Stimulated activated CD8-positive, alpha-beta memory T cell treated with anti-CD3 and anti-CD28 coated beads, Interleukin-2, amount 100 ng/mL, for 48 hours (primary cell): ENCODE measurements at places on chromosomes 5 and 9.

DNA sequence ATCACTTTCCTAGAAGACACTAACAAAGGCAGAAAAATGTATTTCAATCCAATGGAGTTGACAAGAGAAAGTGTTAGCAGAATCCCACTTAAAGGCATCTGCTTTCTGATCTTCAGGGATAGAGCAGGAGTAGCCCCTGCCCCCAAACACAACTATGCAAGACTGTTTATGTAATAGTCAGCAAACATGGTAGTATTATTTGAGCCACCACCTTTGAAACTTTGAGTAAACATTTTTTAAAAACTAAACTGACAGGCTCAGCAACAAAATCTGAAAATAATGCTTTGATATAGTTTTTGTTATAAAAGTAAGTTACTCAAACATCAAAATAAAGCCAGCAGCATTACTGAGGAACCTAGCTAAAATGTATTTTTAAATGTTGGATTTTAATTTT is 4.8 kb downstream of the ELL2 start:
- no peak for DNase-seq

- DNase-seq: no peak
Measured at GRCh38 chr5:142979636-142980035, 209.5 kb downstream of the ARHGAP26 start.

- no peak for DNase-seq
Measured at GRCh38 chr5:5198815-5199214, 58.7 kb downstream of the ADAMTS16 start.

- no peak for DNase-seq
Measured at GRCh38 chr5:179805070-179805528, 1.6 kb downstream of the MGAT4B start.

DNA sequence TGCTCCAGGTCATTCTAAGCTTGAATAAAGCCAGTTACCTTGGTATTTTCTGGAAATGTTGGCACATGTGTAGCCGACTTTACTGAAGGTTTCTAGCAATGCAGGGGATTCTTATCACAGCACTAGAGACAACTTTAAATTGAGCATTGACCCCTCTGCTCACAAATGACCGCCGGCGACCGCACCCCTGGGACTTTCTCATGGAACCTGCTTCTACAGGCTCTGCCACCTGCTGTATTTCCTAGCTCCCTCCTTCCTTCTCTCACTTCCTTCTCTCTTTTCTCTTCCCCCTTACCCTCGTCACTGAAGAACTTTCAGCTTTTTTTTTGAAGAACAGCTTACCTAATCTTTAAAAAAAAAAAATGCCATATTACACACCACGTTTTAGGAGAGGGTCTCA is 30.9 kb upstream of the DAB2 start:
- DNase-seq: no peak

- no peak for DNase-seq
Measured at GRCh38 chr5:40030661-40031060, 605.9 kb upstream of the DAB2 start.

- no peak for DNase-seq
Measured at GRCh38 chr5:134772461-134773125, 14.0 kb downstream of the DDX46 start.

- DNase-seq: no peak
Measured at GRCh38 chr9:13568841-13569601, 289.5 kb upstream of the MPDZ start.

- DNase-seq: no peak
Measured at GRCh38 chr9:28163619-28164018, 590.3 kb upstream of the C9orf72 start.

DNA sequence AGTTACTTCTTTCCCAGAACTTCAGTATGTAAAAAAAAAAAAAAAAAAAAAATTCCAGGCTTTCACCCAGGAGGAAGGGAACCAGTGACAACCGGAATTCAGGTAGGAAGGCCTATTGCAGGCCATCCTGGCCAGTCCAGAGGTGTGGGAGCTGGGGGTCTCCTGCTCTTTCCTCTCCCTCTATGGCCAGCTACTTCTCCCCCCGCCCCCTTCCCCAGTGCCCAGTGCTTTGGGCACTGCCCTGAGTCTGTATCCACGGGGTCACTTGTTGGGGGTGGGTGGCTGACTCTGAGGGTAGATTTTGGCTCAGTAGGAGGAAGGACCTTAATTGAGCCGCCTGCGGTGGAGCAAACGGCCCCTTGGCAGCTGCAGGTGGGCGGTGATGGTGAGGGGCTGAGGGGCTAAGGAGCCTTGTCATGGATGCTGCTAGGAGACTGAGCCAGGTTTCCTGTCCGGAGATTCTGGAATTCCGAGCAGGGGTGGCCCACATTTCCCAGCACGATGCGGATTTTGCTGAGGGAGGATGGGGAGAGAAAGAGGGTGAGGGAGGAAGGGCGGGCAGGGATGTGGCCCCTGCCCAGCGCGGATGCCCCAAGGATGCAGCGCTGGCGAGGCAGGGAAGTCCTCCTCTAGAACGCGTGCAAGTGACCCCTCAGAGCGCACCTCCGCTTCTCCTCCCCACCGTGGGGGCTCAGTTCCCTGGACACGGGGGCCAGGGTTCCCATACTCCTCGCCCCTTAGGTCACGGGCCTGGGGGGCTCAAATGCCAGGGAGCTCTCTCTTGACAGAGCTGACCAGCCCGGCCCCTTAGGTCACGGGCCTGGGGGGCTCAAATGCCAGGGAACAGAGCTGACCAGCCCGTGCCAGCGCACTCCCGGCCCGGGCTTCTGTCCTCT is 1.2 kb upstream of the PHF2 start:
- no peak for DNase-seq

GRCh38 chr9:126125177-126125576 is 201.5 kb upstream of the MVB12B start:
- no peak for DNase-seq

DNA sequence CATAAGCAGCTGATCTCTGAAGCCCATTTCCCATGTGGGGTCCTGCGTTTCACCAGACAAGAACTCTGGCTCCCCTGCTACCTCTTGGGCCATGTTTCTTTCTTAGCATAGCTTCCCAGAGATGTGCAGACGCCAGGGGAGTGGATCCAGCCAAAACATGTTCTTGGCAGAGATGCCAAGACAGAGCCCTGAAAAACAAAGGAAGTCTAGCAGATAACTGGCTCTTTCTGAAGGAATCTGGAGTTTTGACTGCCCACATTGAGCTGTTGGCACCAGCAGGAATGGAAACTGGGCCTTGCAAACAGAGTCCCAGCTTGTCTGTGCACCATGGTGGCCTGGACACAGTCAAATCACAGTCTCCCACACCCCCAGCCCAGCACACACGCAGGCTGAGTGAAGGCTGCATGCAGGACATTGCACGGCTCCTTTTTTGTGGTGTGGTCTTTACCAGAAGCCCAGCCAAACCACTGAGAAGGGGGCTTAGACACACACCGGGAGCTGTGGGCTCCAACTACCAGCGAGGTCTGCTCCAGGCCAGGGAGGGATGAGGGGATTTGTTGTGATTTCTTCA is 114.7 kb downstream of the SNX18 start:
- no peak for DNase-seq

DNA sequence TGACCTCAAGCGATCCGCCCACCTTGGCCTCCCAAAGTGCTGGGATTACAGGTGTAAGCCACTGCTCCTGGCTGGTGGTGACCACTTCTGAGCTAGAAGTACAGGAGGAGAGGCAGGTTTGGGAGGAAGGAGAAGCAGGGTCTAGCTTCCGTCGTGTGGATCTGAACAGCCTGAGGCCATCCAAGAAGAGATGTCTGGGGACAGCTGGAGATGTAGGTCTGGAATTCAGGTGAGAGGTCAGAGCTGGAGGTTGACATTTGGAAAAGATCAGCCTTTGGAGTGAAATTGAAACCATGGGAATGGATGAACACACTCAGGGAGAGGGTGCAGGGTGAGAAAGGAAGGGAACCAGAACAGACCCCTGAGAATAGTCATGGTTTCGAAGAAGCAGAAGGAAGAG is 33.2 kb upstream of the GGTA1 start:
- no peak for DNase-seq

DNA sequence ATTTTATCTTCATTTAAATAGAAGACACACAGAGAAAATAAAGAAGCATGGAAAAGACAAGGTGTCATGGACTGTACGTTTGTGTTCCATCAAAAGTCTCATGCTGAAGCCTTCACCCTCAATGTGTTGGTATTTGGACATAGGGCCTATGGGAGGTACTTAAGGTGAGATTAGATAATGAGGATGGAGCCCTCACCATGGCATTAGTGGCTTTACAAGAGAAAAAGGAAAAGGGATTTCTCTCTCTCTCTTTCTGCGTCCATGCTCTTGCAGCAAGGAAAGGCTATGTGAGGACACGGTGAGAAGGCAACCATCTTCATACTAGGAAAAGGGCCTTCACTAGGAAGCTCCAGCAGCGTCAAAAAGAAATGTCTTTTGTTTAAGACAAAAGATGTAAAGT is 797.0 kb upstream of the CDH10 start:
- no peak for DNase-seq
